ENCODE measurements at places on chromosomes 7 and 10. TPM values are rescaled to one million over a fixed set of nuclear protein-coding genes. Genes with fewer than 3 reads are reported as not detected.

TMEM60 gene
- 8.1 TPM for total RNA-seq

GRCh38 chr10:66144016-66144415, 781.8 kb upstream of the LRRTM3 start:
- no peak for DNase-seq

GRCh38 chr10:101394524-101395133, 40.7 kb downstream of the BTRC start:
- DNase-seq: no peak

- DNase-seq: no peak
These were observed 12.9 kb downstream of the UBE2H start for GRCh38 chr7:129939881-129940280.

- peak; percentile 78 for DNase-seq
These were observed 191.5 kb downstream of the CELF2 start for GRCh38 chr10:11208908-11209829.

- no peak for DNase-seq
These were observed 887.0 kb upstream of the CELF2 start for GRCh38 chr10:10130686-10131085.

DNA sequence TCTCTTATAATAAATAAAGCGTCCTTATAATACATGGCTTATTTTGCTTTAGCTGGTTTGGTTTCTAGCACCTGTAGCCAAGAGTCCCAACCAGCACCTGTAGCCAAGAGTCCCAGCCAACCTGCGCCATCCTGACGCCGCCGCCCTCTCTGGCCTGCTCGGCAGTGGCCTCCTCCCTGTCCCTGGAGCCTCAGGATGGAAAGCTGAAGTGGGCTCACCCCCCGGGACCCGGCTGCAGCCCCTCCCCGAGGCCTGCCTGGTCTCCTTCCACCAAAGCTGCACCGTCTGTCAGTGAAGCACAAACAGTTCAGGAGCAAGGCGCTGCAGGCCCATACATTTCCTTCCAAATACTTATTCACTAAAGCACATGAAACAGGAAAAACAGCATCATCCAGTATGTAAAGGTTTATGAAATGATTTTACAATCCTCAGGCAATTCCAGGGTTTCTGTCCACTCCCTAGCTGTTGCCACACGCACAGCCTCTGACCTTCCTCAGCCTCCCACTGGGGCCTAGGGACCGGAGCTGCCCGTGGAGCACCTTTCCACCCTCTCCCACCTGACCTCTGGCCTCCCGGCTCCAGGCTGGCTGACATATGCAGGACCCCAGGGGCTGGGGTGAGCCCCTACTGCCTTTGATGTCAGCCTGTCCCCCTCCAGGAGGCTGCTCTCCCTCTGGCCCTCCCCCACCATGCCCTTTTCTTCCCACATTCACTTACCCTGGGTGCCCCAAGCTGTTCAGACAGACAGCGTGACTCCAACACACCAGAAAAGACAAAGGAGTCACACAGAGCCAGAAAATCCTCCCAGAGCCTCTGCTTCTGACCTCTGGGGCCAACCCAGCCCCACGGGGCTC, 149.6 kb upstream of the PPP2R2D start:
- no peak for DNase-seq

IL15RA gene
- 23.5 TPM for total RNA-seq

DNA sequence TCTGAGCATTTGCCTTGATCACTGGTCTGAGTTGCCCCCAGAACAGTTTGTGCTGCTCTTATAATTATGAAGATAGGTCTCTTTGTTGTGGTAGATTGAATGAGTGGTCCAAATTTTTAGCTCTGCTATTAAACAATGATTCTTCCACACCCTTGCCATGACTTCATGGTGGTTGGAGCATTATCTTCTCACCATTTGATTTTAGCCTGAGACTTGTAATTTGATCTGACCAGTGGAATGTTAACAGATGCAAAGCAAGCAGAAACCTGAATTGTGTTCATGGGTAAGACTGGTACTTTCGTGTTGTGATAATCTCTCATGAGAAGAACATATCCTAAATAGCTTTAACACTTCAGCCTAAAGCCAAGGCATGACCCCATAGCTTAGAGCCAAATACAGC, 139.1 kb downstream of the TFPI2 start:
- DNase-seq: no peak

SGMS1 gene
- 9.0 TPM for total RNA-seq

DNA sequence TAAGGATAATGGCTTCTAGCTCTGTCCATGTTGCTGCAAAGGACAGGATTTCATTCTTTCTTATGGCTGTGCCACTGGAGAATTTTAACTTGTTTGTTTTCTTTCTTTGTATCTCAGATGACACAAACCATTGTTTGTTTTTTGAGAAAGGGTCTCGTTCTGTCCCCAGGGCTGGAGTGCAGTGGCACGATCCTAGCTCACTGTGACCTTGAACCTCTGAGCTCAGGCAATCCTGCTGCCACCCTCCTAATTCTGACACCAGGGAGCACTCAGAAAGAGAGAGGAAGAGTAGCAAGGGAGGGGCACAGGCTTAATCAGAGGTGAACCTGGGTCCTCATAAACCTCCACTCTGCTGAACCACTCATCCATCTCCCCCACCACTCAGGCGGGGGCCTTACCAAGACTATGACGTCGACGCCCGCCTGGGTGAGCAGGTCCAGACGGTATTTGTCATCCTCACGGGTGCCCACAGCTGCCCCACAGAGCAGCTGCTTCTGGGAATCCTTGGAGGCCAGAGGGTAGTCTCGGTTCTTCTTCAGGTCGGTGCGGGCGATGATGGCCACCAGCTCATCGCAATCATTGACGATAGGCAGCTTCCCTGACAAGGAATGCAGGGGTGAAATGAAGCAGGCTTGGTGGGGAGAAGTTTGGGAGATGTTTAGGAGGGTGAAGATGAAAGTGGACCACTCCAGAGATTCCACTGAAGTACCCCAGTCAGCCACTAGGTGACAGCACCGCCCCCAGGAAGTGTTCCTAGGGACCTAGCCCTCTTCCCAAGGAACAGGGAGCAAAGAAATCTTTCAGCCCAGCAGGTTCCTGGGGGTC, 11.6 kb downstream of the IMPDH1 start:
- peak; percentile 58 for DNase-seq

DNA sequence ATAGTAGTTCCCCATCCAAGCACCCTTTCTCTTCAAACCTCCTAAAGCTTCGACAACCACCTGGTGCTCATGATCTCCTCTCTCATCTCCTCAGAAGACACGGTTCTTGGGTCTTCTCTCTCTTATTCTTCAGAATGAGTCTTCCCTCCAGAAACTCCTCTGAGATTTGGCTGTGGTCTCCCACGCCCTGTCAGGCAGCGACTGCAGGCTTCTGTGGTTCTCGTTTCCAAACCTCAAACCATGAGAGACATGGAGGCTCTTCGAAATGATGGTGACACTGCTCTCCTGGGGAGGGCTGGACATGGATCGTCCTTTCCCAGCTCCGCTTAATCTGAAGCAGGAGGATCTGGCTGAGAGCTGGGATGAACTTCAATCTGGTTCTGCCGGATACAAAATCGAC, 78.6 kb upstream of the PITRM1 start:
- no peak for DNase-seq

GRCh38 chr10:86300399-86300925, 66.1 kb downstream of the GRID1 start:
- no peak for DNase-seq

- no peak for DNase-seq
These were observed 6.5 kb upstream of the IFT22 start for GRCh38 chr7:101328159-101328558.

STEAP2 gene
- not detected for total RNA-seq

DNA sequence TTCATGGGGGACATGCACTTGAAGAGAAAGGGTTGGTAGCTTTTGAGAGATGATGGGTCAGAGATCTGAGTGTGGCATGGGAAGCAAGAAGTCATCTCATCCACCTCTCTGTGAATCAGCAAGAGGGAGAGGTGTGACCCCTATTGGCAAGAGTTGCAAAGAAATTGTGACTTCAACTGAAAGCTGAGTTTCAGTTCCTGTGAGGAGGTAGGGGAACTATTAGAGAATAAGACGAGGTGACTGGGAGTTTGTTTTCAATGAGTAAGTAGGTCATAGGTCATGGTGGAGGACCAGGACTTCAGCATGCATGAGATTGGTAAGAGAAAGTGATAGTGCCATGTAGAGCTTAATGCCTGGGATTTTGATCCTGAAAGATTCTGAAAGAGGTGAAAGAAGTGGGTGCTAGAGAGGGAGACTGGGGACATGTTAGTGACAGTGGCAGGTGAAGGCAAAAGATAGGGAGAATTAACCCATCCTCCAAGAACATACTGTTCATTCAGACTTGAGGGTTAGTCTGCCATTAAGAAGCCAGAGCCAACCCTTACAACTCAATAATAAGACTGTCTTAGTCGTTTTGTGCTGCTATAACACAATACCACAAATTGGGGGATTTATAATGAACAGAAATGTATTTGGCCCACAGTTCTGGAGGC, 75.5 kb upstream of the CAPZA2 start:
- peak; percentile 48 for DNase-seq

- no peak for DNase-seq
These were observed 566.1 kb upstream of the GALNT17 start for GRCh38 chr7:70565721-70566370.

PDE1C gene
- not detected for total RNA-seq

DNA sequence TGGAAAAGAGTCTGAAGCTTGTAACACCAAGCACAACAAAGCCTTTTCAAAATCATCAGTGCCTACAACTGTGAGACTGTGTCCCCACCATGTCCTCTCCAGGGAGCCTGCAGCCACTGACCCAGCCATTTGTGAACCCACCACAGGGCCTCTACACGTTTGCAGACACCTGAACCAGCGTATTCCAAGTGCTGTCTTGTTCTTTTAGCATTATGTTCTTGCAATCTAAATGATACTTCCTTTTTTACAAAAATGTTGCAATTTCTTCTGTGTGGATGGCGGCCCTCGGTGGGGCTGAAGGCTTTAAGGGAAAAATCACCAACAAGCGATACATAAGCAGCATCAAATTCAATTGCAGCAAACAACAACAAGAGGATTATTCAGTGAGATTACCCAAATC, 403.2 kb upstream of the MGMT start:
- no peak for DNase-seq

Measured in activated CD8-positive, alpha-beta T cell treated with anti-CD3 and anti-CD28 coated beads for 36 hours (primary cell).